Trophoblast cell (in vitro differentiated cells and primary cell): ENCODE measurements at places on chromosomes 11 and 22.

DNA sequence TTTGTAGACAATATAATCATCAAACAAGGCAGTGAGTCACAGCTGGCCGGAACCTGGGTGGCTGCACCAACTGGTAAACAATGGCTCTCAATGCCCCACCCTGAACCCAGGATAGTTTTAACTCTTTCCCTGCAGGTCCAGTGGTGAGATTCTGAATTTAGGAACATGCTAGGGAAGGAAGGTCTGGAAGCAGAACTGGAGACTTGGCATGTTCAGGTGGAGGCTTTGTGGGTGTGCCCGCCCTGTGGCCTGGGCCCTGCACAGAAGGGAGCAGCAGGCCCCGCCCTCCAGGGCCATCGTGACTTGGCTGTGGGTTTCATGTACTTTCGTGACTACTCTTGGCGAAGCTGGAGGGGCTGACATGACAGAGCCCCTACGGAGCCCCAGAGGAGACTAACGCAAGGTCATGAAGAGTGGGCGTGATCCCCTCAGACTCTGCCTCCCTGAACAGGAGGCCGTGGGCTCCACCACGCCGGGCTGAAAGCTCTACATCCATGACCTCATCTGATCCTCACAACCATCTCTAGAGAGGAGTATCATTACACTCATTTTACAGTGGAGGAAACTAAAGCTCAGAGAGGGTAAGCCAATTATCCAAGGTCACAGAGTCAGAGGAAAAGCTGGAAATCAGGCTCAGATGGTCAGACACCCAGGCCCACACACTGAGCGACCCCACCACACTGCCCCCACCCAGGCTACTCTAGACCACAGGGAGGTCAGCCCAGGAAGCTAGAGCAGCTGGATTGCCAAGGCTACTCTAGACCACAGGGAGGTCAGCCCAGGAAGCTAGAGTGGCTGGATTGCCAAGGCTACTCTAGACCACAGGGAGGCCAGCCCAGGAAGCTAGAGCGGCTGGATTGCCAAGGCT, 27.3 kb downstream of the MAFF start:
- DNase-seq, result no peak

DNA sequence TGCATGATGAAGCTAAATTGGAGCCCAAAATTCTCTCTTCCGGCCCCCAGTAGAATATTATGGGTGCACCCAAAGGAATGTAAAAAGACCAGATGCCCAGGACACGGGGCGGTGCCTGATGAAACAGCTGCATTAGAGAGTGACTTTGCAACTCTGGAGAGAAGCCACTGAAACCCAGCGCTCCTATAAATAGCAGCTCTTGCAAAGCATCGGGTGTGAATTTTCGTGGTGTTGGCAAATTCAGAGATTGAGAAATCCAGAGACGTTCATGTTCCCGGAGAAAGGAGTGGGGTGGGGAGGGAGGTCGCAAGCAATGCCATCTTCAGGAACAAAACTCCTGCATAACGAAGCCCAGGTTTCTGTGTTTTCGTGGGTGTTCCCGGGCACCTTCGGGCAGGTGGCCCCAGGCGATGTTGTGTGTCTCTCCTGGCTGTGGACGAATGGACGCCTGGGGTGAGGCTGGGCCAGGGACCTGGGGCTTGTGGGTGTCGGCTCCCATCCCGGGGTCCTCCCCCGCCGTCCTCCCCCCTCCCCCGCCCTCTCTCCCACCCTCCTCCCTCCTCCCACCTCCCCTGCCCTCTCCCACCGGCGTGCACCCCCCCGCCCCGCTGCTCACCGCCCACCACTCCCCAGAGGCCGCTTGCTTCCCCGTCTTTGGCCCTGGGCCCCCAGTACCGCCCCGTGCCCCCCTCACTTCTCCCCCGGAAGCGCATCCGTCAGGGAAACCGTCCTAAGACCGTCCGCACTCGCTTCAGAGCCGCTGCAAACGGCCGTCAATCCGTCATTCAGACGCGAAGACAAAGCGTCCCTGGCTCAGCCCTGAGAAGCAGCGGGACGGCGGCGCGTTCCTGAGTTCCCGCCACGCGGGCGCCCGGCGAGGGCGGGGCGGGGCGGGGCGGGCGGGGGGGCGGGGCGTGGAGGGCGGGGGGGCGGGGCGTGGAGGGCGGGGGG, 26.7 kb upstream of the TOLLIP start:
- DNase-seq, result peak; percentile 70

DNA sequence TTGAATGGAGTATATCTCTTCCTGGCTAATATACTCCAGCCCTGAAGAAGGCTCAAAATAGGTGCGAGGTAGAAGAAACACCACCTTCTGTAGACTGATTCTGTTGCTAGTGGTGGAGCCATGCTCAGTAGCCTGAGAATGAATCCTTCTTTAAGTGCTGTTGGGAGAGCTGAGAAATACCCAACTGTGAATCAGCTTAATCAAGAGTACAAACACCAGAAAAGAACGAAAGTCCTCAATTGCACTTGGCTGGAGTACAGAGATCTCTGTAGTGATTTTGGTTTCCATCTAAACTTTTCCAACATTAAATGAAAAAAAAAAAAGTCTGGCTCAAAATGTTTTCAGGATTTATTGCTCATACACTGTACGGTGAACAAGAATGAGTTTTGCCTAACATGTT, 619.1 kb downstream of the METTL15 start:
- no peak for DNase-seq

DNA sequence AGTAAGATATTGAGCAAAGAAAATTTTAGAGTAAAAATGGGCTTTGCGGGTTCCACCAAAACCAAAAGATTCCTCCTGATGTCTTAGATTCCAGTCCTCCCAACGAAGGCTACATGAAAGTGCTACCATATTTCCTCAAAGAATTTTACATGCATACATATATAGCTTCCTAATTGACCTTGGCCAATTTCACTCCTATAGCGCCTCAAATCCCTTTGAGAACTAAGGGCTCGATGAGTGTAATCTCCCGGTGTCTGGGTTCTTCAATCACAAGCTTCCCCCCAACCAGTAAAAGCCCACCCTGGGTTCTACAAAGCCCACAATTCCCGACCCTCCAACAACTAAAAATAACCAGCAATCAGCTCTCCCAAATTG, 1.2 kb downstream of the SIK3 start:
- no peak for DNase-seq

- peak; percentile 12 for DNase-seq
These were observed 408.3 kb upstream of the CADM1 start for GRCh38 chr11:115912484-115912945.

DNA sequence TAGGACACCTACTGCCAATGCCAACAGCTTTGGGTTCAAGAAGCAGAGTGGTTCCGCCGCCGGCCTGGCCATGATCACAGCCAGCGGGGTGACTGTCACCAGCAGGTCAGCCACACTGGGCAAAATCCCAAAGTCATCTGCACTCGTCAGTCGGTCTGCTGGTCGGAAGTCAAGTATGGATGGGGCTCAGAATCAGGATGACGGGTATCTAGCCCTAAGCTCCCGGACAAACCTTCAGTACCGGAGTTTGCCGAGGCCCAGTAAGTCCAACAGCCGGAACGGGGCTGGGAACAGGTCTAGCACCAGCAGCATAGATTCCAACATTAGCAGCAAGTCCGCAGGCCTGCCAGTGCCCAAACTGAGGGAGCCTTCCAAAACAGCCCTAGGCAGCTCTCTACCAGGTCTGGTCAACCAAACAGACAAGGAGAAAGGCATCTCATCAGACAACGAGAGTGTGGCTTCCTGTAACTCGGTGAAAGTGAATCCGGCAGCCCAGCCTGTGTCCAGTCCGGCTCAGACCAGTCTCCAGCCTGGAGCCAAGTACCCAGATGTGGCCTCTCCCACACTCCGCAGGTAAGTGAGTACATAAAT, 115.1 kb downstream of the DBX1 start:
- DNase-seq, result peak; percentile 92

DNA sequence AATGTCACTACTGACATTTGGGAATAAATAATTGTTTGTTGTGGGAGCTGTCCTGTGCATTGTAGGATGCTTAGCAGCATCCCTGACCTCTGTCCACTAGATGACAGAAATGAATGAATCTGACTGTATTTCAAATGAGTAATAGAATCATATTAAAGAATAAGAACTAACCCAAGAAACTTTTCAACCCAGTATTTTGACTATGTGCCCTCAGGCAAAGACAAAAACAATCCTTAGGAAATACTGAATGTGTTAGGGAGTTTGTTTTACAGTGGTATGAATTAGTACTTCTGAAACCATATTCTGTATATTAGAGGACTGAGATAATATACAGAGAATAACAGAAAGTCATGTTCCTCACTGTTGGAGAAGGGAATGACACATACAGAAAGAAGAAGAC, 320.9 kb upstream of the PITPNB start:
- peak; percentile 8 for DNase-seq

DNA sequence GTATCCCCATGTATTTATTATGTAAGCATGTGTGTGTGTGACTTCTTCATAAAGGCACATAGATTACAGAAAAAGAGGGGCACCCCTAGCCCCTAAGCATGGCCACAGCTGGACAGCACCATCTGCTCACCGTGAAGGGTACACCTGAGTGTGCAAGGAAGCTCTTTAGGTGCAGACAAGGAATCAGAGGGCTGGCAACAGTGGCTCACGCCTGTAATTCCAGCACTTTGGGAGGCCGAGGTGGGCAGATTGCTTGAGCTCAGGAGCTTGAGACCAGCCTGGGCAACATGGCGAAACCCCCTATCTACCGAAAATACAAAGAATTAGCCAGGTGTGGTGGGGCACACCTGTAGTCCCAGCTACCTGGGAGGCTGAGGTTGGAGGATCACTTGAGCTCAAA, 56.3 kb downstream of the DGCR2 start:
- no peak for DNase-seq

DNA sequence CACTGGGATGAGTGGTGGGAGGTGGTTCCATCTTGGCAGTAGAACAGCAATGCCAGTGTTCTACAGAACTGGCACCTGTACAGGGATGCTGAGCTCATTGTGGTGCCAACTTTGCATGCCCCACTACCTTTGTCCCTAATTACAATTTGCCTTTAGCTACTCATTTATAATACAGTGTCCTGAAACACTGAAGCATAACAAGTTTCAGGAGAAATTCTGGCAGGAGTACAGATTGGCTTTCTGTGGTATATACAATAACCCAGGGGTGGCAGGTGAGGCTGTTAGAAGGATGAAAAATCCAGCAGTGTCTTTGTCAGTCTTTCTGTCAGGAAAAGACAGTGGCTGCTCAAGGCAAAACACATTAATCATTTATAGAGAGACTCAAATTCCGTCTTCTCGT, 240.3 kb downstream of the FAM76B start:
- DNase-seq, result no peak

DNA sequence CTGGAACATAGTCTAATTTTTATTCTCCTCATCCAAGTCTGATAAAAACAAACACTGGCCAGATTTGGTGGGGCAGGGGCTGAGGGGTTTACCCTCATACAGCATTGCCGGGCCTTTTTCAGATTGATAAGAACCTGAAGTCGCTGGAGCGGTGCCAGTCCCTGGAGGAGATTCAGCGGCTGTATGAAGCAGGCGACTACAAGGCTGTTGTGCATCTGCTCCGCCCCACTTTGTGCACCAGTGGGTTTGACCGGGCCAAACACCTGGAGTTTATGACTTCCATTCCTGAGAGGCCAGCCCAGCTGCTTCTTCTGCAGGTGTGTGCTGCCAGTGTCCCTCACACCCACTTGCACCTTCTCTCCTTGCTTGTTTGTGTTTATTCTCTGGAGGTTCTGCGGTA, 55.8 kb downstream of the CABIN1 start:
- no peak for DNase-seq
